ENCODE measurements at places on chromosomes 16 and 17.

GRCh38 chr17:30926516-30926915 lies 4.8 kb downstream of the ADAP2 start:
- no peak for DNase-seq

DNA sequence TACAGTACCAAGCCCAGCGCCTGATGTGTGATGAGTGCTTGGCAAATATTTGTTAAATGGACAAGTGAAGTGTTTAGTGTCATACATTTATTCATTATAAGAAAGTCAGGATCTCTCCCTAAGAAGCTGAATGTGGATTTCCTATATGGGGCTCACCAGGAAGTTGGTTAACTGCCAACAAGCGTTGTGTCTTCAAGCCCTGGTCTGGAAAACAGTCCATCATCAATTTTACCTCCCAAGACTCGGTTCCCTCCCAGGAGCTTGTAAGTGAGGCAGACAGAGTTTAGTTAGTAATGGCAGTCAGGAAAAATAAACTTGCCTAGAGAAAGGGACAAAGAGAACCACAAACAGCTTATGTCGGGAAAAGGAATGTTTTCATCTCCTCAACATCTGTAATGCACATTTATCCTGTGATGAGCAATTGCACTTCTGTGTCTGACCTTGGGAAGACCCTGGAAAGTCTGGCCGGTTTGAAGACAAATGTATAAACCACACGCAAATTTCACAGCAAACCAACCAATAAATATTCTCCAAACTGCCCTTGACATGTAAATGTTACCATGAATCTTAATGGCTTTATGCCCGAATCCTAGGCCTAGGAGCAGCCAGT lies 28.3 kb downstream of the C16orf95 start:
- DNase-seq, result no peak

DNA sequence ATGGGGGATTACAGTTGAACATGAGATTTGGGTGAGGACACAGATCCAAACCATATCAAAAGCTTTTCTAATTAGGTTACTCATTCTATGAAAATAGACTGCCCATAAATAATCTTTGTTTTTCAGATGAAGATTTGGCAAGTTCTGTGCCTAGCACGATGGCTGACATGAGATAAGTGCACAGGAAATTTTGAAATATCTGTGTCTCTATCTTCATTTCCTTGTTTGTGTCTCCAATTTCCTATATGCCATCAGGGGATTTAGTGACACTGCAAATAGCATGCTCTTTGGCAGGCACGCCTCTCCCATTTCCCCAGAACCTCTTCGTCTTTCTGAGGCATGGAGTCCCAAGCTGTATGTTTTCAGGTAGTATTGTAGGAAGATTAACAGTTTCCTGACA lies 544.6 kb downstream of the CDH13 start:
- DNase-seq, result no peak

GRCh38 chr17:35597604-35598003 lies 10.5 kb downstream of the AP2B1 start:
- no peak for DNase-seq

DNA sequence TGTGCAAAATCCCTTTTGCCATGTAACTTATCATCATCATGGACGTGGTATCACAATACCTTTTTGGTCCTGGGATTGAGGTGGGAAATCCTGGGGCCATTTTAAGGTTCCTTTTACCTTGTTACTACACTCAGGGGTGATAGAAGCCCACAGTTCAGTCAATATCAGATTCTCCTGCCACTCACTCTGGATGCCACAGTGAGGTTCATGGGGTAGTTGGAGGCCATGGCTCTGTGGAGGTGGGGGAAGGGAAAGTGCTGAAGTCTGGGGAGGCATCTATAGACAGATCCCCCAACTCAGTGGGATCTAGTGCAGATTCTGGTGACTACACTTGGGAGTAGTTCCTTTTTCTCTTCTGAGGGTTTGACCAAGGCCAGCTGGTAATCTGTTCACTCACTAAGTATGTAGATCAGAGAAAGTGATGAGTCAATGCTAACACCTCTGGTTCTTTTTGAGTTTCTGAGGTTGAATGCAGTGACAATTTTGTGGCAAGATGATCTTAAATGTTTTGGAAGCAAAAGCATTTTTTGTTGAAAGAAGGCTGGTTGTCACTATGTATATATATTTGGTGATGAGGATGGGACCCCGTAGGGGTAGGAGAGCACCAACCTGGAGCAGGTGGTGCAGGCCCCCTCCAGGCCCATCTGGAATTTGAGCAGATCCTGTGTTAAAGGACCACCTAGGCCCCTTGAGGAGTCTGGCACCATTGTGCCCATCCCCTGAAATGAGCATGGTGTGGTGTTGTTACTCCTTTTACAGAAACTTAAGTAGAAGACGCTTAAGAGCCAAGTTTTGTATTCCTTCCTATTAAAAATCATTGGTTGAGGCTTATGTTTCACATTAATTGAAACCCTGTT lies 18.8 kb upstream of the IRF8 start:
- DNase-seq, result no peak

- peak; percentile 63 for DNase-seq
Observed at GRCh38 chr17:17626151-17626805, 34.8 kb upstream of the PEMT start.

- no peak for DNase-seq
Observed at GRCh38 chr17:47719411-47720152, 13.5 kb upstream of the TBX21 start.

DNA sequence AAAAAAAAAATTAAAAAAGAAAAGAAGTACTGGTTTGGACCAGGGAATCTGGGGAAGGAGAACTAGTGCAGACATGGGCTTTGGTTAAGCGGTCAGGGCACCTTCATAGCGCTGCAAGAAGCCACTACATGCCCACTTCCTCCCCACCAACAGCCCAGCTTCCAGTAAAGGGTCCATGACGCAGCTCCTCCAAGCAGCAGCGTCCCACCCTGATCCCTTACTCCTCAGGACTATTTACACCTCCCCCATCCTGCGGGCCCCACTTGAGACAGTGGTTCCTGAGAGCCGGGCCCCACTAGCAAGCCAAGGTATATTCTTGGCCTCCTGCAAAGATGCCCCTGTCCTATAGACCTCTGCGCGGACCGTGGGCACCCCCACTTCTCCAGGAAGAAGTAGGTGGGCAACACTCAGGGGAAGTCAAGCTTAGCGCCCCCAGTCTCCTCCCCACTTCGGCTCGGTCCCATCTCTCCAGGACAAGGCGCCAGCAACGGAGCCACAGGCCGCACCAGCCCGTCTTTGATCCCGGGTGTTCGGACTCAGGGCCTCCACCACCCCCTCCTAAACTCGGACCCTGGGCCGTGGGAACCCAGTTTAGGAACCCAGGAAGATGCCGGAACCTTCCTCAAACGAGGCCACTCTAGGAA lies 913 bp upstream of the PRR14 start:
- DNase-seq, result no peak

- no peak for DNase-seq
Observed at GRCh38 chr17:67033613-67034012, 10.7 kb upstream of the CACNG1 start.

GRCh38 chr17:8254881-8255280 lies 5.8 kb downstream of the PFAS start:
- DNase-seq, result no peak

DNA sequence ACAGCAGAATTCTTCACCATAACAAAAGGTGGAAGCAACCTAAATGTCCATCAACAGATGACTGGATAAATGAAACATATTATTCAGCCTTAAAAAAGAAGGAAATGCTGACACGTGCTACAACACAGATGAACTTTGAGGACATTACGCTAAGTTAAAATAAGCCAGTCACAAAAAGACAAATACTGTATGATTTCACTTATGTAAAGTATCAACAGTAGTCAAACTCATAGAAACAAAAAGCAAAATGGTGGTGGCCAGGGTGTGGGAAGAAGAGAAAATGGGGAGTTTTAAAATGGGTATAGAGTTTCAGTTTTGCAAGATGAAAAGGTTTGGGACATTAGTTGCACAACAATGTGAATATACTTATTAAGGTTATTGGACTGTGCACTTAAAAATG lies 49.8 kb upstream of the MTMR4 start:
- DNase-seq, result no peak

DNA sequence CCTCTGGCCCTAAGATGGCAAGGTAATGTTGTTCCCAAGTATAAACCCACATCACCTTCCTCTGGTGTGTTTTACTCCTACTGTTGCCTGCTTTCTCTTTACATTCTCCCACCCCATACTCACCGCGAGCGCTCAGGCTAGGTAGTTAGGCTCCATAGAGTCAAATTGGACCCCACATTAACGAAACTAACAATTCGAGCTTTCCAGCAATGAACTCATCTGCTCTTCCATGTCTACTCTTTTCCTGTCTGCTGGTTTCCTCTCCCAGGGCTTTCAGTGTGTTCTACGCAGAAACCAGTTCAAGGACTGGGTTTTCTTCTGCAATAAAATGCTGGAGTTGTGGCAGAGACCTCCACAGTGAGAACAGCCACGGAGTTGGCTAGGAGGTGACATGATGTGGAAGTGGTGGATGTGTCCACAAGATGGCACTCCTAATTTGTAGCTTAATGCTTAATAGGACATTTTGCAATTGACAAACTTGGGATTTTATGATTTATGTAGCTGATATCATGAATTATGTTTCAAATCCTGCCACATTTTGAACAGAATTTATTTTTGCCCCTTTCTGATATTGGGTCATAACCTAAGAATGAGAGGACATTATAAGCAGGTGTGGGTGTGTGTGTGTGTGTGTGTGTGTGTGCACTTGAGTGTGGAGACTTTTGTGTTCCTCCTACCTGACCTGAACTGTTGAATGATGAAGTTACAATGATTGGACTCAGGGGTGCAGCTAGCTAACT lies 2.2 kb upstream of the UQCRC2 start:
- peak; percentile 26 for DNase-seq

DNA sequence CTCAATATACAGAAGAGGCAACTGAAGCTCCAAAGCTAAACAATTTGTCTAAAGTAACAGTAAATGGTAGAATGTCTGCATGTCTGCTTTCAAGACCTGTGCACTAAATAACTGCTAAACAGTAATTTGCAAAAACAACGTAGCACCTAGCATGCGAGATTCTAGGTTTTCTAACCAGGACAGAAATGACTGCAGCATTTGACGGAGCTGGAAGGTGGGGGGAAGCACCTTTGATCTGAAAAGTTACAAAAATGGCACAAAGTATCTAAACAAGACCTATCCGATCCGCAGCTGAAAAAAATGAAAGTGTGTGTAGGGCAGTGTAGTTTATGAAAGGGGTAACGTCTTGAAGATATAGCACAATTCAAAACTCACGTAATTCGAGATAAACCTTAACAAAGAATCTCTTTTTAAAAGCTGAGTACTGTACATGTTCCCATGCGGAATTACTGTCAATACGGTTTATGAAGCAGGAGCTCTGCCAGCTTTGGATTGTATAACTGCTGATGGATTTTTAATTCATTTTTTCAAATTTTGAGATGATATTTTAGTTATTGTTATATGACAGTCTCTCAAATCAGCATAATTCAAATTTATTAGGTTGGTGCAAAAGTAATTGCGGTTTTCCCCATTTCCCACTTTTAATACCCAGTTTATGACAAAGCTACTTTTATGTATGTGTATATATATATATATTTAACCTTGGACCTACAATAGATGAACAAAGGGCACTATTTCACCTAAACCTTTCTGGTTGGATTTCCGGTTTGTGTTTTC lies 1.2 kb upstream of the WIPI1 start:
- DNase-seq, result no peak

All from mesendoderm (in vitro differentiated cells).